Activated T-helper 2 cell treated with anti-CD3 and anti-CD28 coated beads, Interferon-gamma antibody, Interleukin-2, Interleukin-4, amounts not matched to agents 10 μg/mL and 5 μg/mL and 100 μg/mL, durations not matched to agents 14 hours and 24 hours and 36 hours (primary cell): ENCODE measurements at places on chromosomes 12 and 14. TPM values are rescaled to one million over a fixed set of nuclear protein-coding genes. Genes with fewer than 3 reads are reported as not detected.

DNA sequence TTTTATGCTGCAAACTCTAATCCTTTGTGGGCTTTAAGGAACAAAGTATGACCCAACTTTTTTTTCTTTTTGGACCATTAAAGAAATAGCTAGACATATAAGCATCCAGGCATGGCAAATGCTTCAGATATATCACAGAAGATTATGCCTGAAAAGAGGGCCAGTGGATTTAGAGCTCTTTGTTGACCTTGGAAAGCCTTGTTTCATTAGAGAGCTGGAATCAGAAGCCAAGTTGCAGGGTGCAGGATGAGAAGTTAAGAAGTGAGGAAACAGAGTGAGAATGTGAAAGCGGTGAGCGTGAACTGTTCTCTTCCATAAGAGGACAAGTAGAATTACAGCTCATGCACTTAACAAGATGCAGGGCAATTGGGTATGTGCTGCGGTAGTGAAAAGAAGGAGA lies 373.7 kb downstream of the SYT1 start:
- no peak overlapping the region for H3K4me3 ChIP-seq
- H3K27ac ChIP-seq, result no peak overlapping the region
- no peaks in the 10 kb centered on the region for H3K27me3 ChIP-seq
- H3K4me1 ChIP-seq, result no peaks in the 10 kb centered on the region
- DNase-seq, result no peak

DNA sequence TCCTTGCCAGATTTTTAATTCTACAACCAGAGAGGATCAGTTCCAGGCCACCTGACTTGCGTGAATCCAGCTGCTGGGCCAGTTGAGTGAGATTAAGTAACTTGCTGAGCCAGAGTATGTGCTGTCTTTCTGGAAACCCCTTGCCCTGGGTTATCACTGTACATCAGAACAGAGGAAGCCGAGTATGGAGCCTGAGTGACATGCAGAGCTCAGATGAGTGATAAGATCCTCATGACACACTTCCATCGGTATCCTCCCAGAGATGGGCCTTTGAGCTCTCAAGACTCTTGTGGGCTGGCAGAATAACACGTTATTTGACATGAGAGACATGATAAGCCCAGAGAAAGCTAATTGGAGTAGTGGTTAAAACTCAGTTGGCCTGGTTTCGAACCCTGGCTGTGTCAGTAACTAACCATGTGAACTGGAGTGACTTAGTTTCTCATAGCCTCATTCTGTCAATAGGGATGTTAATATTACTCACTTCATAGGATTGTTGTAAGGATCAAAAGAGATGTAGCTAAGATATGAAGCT lies 388.1 kb downstream of the ZFP36L1 start:
- peaks cover 21% of the 10 kb centered on the region for H3K4me1 ChIP-seq
- H3K27me3 ChIP-seq, result no peaks in the 10 kb centered on the region
- no peaks in the 10 kb centered on the region for H3K36me3 ChIP-seq
- DNase-seq, result no peak
- H3K27ac ChIP-seq, result peak overlapping the region; percentile 36

DNA sequence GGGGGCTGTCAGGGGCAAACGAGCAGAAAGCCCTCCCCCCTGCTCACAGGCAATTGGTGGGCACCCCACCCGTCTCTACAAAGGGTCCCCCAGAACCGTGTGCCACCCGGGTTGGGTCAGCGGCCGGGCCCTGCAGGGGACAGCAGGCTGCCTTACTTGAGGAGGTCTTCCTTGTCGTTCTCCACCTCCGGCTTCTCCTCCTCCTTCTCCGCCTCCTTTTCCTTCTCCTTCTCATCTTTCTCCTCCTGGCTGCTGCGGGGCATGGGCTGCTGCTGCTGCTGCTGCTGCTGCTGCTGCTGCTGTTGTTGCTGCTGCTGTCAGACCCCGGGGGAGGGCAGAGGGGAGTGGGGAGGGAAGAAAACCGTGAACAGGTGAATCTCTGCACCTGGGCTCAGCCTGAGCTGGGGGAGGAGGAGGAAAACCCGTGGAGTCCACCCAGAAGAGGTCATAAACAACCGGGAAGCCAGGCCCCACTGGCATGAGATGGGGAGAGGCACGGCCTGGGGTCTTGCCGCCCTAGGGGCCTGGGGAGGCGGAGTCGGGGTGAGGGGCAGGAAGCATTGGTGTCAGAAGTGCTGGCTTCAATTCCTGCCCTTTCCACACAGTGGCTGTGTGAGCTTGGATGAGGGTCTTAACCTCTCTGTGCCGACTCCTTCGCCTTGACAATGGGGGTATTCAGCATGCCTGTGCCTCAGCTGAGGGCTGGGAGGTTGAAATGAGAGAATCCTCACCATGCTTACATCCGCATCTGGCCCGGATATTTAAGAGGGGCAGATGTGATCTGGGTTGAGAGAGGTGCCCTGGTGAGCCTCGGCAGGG lies 107.6 kb downstream of the RFLNA start:
- DNase-seq, result no peak
- H3K4me1 ChIP-seq, result no peaks in the 10 kb centered on the region
- H3K4me3 ChIP-seq, result no peak overlapping the region
- H3K27me3 ChIP-seq, result no peaks in the 10 kb centered on the region

GRCh38 chr12:75579552-75579951 lies 68.1 kb upstream of the KRR1 start:
- peaks cover 23% of the 10 kb centered on the region for H3K27me3 ChIP-seq
- H3K36me3 ChIP-seq, result no peaks in the 10 kb centered on the region
- H3K4me1 ChIP-seq, result no peaks in the 10 kb centered on the region
- H3K4me3 ChIP-seq, result no peak overlapping the region
- H3K27ac ChIP-seq, result no peak overlapping the region

Gene EPYC
- not detected in 2 replicates for total RNA-seq

DNA sequence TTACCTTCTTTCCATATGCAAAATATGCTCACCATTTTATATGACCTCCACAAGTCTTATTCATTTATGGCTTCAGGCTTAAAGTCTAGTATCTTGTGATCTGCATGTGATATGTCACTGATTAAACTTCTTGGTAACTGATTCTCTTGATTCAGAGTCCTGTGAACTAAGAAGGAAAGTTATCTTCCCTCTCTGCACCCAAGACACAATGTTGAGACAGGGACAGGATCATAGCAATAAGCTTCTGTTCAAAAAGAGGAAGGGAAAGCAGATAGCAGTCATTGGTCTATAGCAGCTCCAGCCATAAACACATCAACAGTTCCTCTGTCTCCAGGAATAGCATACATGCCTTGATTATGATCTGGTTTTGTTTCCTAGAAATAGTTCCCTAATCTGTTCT lies 103.1 kb downstream of the UNC79 start:
- H3K27ac ChIP-seq, result no peak overlapping the region
- no peak for DNase-seq
- H3K4me3 ChIP-seq, result no peak overlapping the region
- H3K4me1 ChIP-seq, result no peaks in the 10 kb centered on the region

Gene FOXN3
- 131 and 135 TPM in 2 replicates for total RNA-seq

Gene LRRIQ1
- not detected in 2 replicates for total RNA-seq
